ENCODE measurements at places on chromosomes 4 and X.

GRCh38 chrX:16743604-16744325, 24.4 kb downstream of the SYAP1 start:
- peak; percentile 66 for DNase-seq

DNA sequence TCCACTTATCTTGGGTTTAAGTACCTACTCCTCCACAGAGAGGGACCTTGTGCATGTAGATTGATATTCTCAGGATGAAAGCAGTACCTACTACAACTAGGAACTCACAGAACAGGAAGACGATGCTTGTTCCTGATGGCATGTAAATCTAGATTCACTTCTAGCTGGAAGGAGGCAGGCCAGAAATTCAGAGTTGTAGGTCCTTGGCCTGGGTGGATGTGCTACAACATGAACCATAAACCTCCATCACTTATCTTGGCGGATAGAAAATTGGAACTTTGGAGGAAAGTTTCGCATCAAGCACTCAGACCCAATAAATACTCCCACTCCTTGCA, 9.3 kb upstream of the SMIM20 start:
- DNase-seq, result no peak

DNA sequence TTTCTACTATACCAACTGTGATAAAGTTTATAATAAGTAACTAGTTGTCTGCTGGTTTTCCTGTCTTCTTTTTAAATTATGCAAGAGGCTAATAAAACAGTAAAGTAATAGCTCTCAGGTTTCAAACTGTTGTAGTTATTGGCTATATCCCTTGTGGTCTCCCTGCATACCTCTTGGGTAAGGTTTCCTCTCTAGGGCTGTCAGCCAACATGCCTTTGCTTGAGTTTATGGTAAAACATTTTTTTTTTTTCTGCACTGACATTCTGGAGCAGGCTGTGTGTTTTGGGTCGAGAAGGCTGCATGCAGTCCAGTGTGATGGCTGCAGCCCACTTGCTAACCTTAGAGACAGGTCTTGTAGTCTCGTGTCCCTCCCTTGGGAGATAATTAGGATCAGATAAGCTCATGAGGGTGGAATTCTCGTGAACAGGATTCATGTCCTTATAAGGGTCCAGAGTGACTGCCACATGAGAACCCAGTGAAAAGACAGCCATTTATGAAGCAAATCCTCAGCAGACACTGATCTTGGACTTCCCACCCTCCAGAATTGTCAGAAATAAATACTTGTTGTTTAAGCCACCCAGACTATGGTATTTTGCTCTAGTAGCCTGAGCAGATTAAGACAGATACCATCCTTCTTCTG, 831.2 kb downstream of the CCSER1 start:
- DNase-seq, result no peak

DNA sequence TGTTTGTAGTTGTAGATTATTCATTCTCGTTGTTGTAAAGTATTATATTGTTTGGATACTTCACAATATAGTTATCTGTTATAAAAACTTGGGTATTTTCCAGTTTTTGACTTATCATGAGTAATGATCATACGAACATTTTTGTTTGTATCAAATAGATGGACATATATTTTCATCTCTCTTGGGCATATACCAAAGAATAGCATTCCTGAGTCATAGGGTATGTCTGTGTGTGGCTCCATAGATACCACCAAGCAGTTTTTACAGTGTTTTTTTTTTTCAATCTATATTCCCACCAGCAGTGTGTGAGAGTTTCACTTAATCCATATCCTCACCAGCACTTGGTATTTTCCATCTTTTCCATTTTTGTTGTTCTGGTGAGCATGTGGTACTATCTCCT, 89.7 kb upstream of the RAB40AL start:
- DNase-seq, result no peak

- DNase-seq, result peak; percentile 77
Measured at GRCh38 chr4:26861434-26862186, 969 bp downstream of the STIM2 start.

GRCh38 chrX:71616672-71617529, 1.4 kb downstream of the CXCR3 start:
- no peak for DNase-seq

GRCh38 chrX:38489341-38489740, 72.0 kb upstream of the TSPAN7 start:
- DNase-seq, result no peak

GRCh38 chrX:120281021-120281624, 30.1 kb downstream of the TMEM255A start:
- DNase-seq, result no peak

DNA sequence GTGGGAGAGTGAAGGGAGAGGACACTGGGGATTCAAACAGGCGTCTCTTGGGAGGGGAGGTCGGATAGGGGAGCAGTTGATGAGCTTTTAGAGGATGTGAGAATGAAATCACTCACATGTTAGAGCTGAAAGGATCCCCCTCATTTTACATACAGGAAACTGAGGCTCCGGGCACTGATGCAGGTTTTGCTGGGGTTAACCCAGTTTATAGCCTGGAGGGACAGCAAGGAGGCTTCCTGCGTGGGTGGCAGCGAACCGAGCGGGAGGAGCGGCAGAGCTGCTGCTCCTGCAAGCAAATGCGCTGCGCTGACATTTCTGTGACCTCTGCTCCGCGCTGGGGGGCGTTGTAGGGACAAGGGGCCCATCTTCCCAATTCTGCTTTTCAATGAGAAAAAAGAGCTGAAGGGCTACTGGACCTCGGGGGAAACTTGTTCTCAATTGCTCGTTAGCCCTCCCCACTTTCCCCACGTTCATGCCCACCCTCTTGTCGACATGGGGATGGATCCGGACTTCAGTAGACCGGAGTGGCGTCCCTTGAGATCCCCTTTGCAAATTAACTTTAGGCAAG, 1.2 kb upstream of the NEUROG2 start:
- DNase-seq, result no peak

- no peak for DNase-seq
Measured at GRCh38 chr4:101784957-101785356, 5.6 kb upstream of the BANK1 start.

- no peak for DNase-seq
Measured at GRCh38 chr4:88277711-88278225, 6.6 kb downstream of the PPM1K start.

- DNase-seq, result peak; percentile 68
Measured at GRCh38 chrX:154082396-154083125, 15.0 kb downstream of the MECP2 start.

GRCh38 chrX:117771384-117771783, 345.2 kb downstream of the KLHL13 start:
- DNase-seq, result no peak

DNA sequence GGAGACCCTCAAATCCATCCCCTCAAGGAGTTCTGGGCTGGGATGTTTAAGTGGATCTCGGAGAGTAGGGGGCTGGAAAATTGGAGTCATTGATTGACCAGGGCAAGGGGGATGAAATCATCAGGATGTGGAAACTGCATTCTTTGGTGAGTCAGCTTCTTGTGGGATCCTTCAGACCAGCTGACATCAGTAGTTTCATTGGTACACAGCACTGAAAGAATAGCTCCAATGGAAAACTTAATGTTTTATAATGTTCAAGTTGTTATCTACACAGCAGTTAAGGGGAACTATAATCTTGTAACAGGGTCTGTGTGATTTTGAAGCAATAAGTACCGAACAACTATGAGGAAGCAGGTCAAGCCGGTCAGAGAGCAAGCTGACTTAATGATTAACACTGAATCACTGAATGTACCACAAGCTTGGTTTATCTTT, 506.1 kb downstream of the RPA4 start:
- peak; percentile 77 for DNase-seq

GRCh38 chrX:100695302-100695701, 36.6 kb downstream of the SYTL4 start:
- no peak for DNase-seq

DNA sequence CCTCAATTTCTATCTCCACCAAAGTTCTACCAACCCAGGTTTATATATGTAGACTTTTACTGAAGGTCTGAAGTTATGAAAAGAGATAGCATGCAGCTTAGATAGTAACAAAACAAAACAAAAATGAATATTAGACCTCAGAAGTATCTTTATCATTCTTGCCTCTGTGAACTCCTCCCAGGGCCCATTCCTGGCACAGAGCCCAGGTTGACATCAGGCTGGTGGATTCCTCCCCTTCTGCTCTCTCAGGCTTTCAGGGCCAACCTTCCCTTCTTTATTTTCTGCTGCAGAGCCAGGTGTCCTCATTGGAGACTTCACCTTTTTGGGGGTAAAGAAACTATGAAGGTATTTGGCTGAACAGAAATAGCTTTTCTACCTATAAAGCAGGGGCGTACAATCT, 112.8 kb upstream of the PITX2 start:
- DNase-seq, result peak; percentile 33
